ENCODE measurements at places on chromosomes 11 and 22.
A peak's percentile ranks its signal among the peaks of the same experiment; 100 is the strongest.

- H3K36me3 ChIP-seq: no peaks in the 10 kb centered on the region
- H3K27me3 ChIP-seq: no peaks in the 10 kb centered on the region
- no peak for DNase-seq
These were observed 39.8 kb downstream of the CSTPP1 start for GRCh38 chr11:46976182-46976854.

DNA sequence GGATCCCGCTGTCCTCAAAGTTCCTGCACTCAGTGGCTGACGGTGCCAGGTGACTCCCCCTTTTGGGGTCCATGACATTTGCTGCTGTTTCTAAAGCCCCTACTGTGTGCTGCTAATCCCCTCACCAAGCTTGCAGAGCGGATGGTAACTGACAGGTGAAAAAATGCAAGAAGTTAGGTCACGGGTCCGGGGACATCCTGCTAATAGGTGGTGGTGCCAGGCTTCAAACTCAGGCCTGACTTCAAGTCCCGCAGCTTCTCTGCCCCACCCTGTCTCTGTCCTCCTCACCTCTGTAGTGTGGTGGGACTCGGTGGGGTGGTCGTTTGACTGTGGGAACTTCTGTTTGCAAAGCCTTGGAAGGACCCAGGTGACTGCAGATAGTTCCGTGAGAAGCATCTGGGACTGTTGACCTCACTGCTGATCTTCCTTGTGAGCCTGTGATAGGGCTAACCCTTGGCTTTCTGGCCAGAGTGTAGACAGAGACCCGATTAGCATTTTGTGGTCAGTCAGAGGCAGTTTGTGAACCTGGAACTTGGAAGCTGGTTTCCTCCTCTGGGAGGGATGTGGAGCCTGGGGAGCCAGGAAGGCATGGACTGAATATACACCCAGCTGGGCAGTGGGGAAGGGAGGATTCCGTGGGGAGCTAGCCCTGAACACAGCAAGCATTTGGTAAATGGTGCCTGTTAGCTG, 115.4 kb upstream of the OR4B1 start:
- peaks cover 38% of the 10 kb centered on the region for H3K4me1 ChIP-seq
- DNase-seq: no peak
- no peaks in the 10 kb centered on the region for H3K27me3 ChIP-seq
- H3K36me3 ChIP-seq: no peaks in the 10 kb centered on the region
- no peak overlapping the region for H3K4me3 ChIP-seq
- H3K27ac ChIP-seq: peak overlapping the region; percentile 91

DNA sequence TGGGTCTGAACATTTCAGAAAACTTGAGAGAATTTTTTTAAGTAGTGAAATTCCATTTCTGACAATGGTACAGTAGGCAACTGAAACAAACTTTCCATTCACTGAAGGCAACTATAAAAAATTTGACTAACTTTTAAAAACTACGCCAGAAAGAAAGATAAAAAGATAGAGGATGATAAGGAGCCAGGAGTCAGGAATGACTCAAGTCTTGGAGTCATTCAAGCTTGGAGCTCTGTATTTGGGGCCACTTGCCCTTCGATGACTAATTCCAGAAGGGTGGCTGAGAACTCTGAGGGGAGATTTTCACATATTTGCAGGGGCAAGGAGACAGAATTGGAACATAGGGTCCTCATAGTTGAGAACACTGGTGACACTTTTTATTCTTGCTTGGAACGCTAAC, 1083.2 kb upstream of the CNTN5 start:
- H3K4me1 ChIP-seq: no peaks in the 10 kb centered on the region
- H3K4me3 ChIP-seq: no peak overlapping the region

- H3K27ac ChIP-seq: no peak overlapping the region
- H3K27me3 ChIP-seq: no peaks in the 10 kb centered on the region
- DNase-seq: no peak
- H3K4me1 ChIP-seq: no peaks in the 10 kb centered on the region
- no peak overlapping the region for H3K4me3 ChIP-seq
These were observed 2.3 kb downstream of the CTSC start for GRCh38 chr11:88335284-88335683.

DNA sequence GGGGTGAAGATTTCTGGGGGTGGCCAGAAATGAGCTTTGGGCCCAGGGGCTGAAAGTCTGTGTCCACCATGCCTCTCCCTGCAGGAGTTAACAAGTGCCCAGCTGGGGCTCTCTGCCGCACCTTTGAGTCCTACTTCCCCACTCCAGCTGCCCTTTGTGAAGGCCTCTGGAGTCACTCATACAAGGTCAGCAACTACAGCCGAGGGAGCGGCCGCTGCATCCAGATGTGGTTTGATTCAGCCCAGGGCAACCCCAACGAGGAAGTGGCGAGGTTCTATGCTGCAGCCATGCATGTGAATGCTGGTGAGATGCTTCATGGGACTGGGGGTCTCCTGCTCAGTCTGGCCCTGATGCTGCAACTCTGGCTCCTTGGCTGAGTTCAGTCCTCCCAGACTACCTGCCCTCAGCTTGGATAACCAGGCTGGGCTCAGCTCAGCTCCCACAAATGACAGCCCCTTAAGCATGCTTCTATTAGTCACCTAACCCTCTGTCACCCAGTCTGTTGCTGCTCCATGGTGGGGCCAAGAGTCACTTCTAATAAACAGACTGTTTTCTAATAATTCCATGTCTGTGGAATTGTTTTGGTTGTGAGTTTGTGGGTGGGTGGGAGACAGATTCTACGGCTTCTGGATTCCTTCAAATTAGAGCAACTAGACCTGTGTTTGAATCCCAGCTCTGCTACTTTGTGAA, 3.0 kb upstream of the INPPL1 start:
- peaks cover 6% of the 10 kb centered on the region for H3K27me3 ChIP-seq
- no peak for DNase-seq
- no peaks in the 10 kb centered on the region for H3K36me3 ChIP-seq
- H3K4me1 ChIP-seq: peaks cover 20% of the 10 kb centered on the region
- H3K4me3 ChIP-seq: no peak overlapping the region
- no peak overlapping the region for H3K27ac ChIP-seq

DNA sequence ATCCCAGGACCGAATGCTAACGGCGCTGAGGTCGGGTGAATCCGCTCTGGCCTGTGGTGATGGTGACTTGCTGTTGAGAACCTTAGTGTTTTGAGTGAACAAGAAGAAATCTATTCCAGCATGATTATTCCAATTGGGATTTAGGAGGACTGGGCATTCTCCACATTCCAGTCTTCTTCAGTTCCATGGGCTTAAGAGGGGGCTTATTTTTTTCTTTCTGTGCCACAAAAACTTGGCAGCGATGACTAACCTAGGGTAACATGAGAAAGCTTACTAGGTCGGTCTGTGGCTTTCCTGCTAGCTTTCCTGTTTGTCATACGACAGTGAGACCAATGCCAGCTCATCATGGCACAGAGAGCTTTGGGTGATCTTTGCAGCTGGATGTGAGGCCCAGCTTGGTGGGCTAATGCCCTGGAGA, 62.9 kb upstream of the ATXN10 start:
- H3K4me1 ChIP-seq: peaks cover 3% of the 10 kb centered on the region
- no peaks in the 10 kb centered on the region for H3K36me3 ChIP-seq
- DNase-seq: no peak

- H3K4me1 ChIP-seq: no peaks in the 10 kb centered on the region
- peak; percentile 16 for DNase-seq
- H3K27ac ChIP-seq: no peak overlapping the region
- H3K36me3 ChIP-seq: no peaks in the 10 kb centered on the region
- no peaks in the 10 kb centered on the region for H3K27me3 ChIP-seq
These were observed 13.2 kb upstream of the OR4C12 start for GRCh38 chr11:49995565-49995964.
